Calu3 (cell line): ENCODE measurements at places on chromosomes 1 and 21. TPM values are rescaled to one million over a fixed set of nuclear protein-coding genes. Genes with fewer than 3 reads are reported as not detected.

HAPLN2 gene
- 0.27 TPM in 1 of 2 replicates, not detected in the other for total RNA-seq

DEPDC1 gene
- 33.0 and 41.7 TPM in 2 replicates for total RNA-seq

PTGFR gene
- 0.35 and 0.37 TPM in 2 replicates for total RNA-seq

FCRL1 gene
- not detected in 2 replicates for total RNA-seq

LCE2A gene
- not detected in 2 replicates for total RNA-seq

ITLN1 gene
- 0.54 TPM in 1 of 2 replicates, not detected in the other for total RNA-seq

GRCh38 chr1:193654951-193655735 is 468.7 kb upstream of the B3GALT2 start:
- H3K4me3 ChIP-seq, result no peak overlapping the region
- no peak overlapping the region for H3K27ac ChIP-seq
- no peaks in the 10 kb centered on the region for H3K4me1 ChIP-seq
- no peaks in the 10 kb centered on the region for H3K27me3 ChIP-seq

- H3K27me3 ChIP-seq, result no peaks in the 10 kb centered on the region
- H3K4me3 ChIP-seq, result no peak overlapping the region
- H3K4me1 ChIP-seq, result no peaks in the 10 kb centered on the region
- DNase-seq, result no peak
Observed at GRCh38 chr1:163980394-163980793, 578.6 kb upstream of the PBX1 start.

GRCh38 chr21:25561668-25562641 is 45.3 kb downstream of the MRPL39 start:
- peak overlapping the region; percentile 51 for H3K27ac ChIP-seq
- no peaks in the 10 kb centered on the region for H3K4me1 ChIP-seq
- H3K4me3 ChIP-seq, result peak overlapping the region; percentile 64
- H3K27me3 ChIP-seq, result no peaks in the 10 kb centered on the region
- peaks cover 7% of the 10 kb centered on the region for H3K36me3 ChIP-seq

- no peaks in the 10 kb centered on the region for H3K4me1 ChIP-seq
- no peak overlapping the region for H3K4me3 ChIP-seq
- DNase-seq, result no peak
- H3K36me3 ChIP-seq, result peaks cover 4% of the 10 kb centered on the region
Observed at GRCh38 chr1:53620061-53620855, 118.7 kb downstream of the GLIS1 start.

DNA sequence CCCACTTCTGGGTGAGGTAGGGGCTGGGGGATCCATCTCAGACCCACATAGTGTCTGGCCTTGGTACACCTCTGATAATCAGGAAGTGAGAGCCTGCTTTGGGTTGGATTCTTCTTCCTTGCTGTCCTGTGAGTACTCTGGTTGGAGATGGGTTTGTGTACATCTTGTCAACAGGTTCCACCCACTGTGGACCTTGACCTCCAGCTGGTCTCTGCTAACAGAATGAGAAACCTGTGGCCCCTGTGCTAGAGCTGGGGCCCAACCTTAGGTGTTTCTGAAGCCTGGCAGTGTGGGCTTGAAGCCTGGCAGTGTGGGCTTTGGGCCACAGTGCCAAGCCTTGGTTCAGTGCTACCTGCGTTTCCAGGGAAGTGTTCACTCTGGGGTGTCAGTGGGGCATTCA is 2.6 kb downstream of the ZBTB48 start:
- no peak overlapping the region for H3K27ac ChIP-seq
- DNase-seq, result no peak
- H3K27me3 ChIP-seq, result no peaks in the 10 kb centered on the region
- H3K4me3 ChIP-seq, result no peak overlapping the region
- H3K4me1 ChIP-seq, result peaks cover 9% of the 10 kb centered on the region

DNA sequence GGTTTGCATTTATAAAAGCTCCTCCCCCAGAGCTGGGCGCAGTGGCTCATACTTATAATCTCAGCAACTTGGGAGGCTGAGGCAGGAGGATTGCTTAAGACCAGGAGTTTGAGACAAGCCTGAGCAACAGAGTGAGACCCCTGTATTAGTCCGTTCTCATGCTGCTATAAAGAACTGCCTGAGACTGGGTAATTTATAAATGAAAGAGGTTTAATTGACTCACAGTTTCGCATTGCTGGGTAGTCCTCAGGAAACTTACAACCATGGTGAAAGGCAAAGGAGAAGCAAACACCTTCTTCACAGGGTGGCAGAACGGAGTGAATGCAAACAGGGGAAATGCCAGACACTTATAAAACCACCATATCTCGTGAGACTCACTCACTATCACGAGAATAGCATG is 52.5 kb downstream of the ZNF684 start:
- H3K36me3 ChIP-seq, result no peaks in the 10 kb centered on the region
- no peak overlapping the region for H3K27ac ChIP-seq
- no peaks in the 10 kb centered on the region for H3K4me1 ChIP-seq
- H3K4me3 ChIP-seq, result no peak overlapping the region
- H3K27me3 ChIP-seq, result peaks cover 40% of the 10 kb centered on the region
- no peak for DNase-seq

- no peaks in the 10 kb centered on the region for H3K36me3 ChIP-seq
- no peak overlapping the region for H3K4me3 ChIP-seq
- no peaks in the 10 kb centered on the region for H3K27me3 ChIP-seq
- DNase-seq, result no peak
Observed at GRCh38 chr21:35386491-35387079, 337.5 kb upstream of the RUNX1 start.
